ENCODE measurements at places on chromosomes 1 and 21. TPM values are rescaled to one million over a fixed set of nuclear protein-coding genes. Genes with fewer than 3 reads are reported as not detected.

The TFF2 gene
- total RNA-seq: not detected

The GTF2B gene
- 25.2 TPM for total RNA-seq

The TUFT1 gene
- 15.0 TPM for total RNA-seq

The FCMR gene
- 4.9 TPM for total RNA-seq

The ELAPOR1 gene
- 23.6 TPM for total RNA-seq

The CFAP74 gene
- 19.8 TPM for total RNA-seq

The YOD1 gene
- 24.4 TPM for total RNA-seq

The GSTM1 gene
- not detected for total RNA-seq

The RUNX3 gene
- total RNA-seq: 4.2 TPM

DNA sequence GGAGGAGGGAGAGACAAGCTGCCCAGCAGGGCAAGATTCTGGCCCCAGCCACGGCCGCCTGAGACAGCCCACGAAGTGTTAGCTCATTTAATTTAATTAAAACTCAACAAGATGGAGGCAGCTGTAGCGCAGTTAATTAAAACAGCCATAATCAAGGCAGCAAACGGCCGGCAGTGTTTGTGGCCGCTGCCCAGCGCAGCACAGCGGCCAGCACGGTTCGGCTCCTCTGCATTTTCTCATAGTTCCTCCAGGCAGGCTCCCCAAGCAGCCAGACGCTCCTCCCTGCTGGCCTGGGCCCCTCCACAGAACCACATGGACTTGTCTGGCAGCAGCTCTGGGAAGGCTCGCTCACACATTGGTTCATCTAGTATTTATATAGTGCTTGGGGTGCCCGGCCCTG is 40.0 kb downstream of the PTPRF start:
- no peak for DNase-seq

DNA sequence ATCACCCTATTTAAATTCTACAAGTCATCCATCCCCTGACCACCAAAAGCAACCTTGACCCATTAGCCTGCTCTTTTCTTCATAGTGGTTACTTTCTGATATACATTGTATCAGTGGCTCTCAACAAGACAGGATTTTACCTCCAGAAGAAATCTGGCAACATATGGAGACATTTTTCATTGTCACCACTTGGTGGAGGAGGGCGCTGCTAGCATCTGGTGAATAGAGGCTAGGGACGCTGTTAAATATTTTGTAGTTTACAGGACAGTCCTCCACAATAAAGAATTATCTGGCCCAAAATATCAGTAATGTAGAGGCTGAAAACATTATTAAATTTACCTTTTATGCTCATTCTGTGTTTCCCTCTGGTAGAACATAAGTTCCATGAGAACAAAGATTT is 6.1 kb downstream of the HSPA13 start:
- no peak for DNase-seq

GRCh38 chr1:58038574-58038973 is 508.0 kb downstream of the OMA1 start:
- DNase-seq: no peak

- DNase-seq: no peak
These were observed 64.8 kb downstream of the DHRS3 start for GRCh38 chr1:12552951-12553921.

DNA sequence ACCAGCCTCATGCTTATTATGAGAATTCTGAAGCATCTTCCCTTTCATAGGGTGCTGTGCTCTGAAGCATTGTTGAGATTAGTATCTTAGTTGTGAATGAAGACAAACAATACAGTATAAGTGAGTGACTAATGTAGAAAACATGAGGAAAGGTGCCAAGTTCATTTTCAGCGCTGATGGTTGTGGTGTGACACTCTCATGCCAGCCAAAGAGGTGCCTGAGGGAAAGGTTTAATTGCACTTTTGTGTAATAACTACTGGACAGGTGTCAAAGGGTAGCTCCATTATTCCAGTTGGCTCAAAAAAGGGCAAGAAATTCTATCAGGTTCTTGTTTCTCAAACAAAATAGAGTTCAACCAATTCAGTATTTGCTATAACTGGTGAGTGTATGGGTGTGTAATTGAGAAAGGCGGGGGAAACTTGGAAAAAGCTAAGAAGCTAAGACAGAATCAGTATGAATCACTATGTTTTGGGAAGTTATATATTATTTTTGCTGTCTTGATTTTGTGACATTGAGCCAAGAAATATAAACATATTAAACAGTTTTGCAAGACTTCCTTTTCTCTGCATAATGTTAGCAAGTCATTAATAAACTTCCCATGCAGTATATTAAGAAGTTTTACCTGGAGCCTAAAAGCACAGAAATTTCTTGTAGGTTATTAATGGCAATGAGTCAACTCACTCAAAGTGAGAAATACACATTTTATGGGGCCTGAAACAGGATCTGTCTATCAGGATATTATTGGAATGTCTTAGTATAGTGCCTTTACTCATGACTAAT is 31.8 kb downstream of the KCNK2 start:
- DNase-seq: no peak

DNA sequence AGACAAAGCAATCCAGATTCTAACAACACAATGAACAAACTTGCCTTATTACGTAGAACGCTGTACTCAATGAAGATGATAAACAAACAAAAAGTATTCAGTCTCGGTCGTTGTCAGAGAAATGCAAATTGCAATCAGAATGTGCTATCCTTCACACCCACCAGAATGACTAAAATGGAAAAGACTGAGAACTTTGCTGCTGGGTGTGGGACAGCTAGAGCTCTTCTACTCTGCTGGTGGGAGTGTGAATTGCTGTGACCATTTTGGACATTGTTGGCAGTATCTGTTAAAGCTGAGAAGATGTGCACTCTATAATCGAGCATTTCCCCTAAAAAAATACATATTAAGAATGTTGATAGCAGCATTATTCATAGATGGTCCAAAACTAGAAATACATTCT is 111.4 kb downstream of the PEX14 start:
- no peak for DNase-seq

- peak; percentile 62 for DNase-seq
These were observed 21.5 kb upstream of the NUP133 start for GRCh38 chr1:229529639-229530038.

GRCh38 chr1:200888349-200888838 is 6.3 kb upstream of the INAVA start:
- peak; percentile 48 for DNase-seq

DNA sequence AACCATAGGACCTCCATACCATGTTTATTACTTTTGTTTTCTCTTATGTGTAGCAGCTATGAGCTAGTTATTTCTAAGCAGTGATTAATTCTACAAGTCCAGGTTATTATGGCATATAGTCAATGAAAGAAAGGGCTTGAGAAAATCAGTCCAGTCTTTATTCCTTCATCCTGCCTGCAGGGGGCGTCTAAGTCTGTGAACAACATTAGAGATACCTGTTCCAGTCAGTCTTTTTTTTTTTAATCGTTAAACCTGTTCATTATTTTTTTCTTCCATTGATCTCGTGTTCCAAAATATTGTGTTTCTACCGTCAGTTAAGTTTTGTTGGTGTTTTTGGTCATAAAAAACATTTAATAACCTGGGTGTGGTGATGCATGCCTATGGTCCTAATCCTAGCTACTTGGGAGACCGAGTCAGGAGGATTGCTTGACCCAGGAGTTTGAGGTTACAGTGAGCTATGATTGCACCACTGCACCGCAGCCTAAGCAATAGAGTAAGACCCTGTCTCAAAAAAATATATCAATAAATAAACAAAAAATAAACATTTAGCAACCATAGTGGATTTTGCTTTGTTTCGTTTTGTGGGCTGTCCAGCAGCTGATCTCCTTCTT is 29.4 kb upstream of the CD2 start:
- DNase-seq: no peak

DNA sequence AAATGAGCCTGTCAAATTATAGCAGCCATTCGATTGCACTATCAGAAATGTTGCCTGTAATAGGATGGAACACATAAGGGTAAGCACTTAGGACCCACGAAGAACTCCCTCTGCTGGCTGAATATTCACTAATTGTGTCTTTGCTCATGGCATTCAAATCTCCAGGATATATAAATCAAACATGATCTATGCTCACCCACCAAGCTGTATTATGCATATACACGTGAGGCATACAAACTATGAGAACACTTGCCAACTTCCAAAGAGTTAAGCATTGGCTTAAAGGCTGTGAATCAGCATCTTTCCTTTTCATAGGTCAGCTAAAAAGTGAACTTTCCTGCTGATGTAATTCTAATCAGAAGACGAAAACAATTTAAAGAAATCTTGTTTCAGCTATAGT is 34.5 kb downstream of the TMPRSS15 start:
- no peak for DNase-seq

DNA sequence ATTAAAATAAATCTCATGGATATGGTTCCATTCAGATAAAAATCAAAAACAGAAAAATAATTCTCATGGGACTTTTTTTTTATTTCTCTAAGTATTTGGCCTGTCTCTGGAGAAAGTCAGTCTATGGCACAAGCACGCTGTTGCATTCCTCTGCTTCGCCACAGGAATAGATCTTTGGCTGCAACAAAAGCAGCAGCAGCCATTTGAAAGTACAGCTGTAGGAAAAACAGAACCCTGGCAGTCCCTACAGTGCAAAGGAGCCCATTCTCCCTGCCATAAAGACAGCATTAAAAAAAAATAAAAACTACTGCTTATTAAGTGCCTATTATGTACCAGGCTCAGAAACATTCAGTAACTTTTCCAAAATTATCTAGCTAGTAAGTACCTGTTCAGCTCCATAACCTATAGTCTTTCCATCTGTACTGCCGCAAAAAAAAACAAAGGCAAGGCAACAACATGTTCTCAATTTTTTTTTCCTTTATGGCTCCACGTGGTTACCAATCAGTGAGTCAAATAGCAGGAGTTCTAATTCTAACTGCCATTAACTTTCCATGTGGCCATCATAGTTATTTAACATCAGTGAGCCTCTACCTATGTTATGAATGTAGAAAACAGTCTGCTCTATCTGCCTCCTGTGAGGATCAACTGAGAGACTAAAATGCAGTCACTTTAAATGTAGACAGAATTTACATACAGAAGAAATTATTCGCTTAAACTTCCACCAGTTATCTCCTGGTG is 22.7 kb downstream of the SLC35D1 start:
- no peak for DNase-seq

DNA sequence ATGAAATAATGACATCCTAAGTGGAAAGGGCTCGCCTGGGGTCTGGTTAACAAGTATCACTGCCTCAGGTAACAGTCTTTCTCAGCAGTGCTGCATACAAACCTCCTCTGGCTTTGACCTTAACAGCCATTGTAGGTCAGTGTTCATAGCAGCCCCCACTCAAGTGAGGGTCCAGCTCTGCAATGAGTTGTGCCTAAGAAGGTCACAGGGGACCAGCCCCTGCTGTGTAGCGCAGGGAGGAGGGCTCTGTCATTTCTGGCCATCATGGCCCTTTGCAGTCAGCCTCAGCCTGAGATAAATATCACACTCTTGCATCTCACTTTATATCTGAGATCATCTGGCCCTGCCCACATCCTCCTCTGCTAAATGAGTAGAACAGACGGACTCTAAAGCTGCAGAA is 18.1 kb upstream of the MYSM1 start:
- no peak for DNase-seq

DNA sequence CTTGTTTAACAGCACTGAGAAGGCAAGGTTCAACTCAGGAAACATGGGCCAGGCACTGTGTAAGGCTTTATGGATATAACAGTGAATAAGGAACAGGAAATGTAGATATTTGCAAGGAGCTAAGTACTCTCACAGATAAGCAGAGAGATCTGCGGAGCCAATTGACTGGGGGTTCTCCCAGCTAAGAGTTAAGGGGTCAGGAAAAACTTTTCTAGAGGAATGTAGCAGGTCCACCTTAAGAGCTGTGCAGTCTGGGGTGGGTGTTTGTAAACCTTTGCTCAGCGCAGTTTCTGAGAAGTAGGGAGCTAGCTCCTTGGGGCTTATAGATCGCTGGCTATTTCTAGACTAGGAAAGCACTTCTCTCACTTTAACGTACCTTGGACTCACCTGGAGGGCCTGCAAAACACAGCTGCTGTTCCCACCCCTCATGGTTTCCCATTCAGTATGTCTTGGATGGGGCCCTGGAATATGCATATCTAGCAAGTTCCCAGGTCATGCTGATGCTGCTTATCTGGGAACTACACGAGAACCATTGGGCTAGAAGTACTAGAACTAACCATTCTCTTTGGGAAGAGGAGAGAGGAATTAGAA is 51.7 kb downstream of the TLCD4 start:
- no peak for DNase-seq

Data from upper lobe of left lung (tissue), 6 donors.